ENCODE measurements at places on chromosomes 3 and 15. TPM values are rescaled to one million over a fixed set of nuclear protein-coding genes. Genes with fewer than 3 reads are reported as not detected.

GRCh38 chr3:10055097-10055496 is 28.9 kb downstream of the FANCD2 start:
- DNase-seq: no peak

The CD86 gene
- 0.45 TPM for polyA plus RNA-seq

DNA sequence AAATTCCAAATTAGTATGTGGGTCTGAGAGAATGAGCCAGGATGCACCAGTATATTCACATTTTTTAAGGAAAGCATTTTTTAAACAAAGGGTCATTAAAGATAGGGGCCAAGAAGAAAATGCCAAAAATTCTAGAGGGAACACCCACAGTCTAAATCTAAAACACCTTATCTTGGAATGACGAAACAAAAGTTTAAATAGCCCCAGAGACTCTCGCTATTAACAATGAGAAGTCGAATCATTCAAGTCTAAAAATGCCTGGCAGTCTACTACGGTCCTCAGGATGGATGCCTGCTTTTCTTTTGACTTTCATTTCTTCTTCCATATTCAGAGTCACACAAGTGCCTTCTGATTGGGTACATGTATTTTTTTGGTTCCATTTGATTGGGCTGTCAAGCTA is 66.3 kb downstream of the SSUH2 start:
- DNase-seq: no peak

DNA sequence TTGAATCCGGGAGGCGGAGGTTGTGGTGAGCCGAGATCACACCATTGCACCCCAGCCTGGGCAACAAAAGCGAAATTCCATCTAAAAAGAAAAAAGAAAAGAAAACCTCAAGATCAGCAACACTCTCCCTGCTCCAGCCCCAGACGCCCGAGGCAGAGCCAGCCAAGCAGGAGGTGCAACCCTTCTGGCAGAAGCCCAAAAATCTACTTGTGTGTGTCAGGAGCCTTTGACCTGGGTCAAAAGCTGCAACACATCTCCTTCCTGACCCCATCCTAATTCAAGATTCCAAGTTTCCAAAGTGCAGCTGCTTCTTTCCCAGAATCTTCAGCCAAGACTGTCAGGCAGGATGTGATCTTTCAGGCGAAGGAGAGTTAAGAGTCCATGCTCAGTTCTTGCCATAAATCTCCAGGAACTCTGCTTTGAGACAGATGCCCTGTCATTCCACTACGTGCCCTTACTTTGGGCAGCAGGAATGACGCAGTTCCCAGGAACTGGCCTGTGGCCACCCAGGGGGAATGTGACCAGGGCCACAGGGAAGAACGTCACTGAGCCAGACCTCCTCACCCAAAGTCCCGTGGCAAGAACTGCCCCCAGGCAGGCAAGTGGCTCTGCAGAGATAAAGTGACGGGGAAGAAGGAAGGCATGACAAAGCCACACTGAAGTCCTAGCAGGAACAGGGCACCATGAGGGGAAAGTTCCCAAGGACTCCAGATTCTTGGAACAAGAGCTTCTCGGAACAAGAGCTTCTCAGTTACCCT is 39.4 kb downstream of the SH3BP5 start:
- DNase-seq: no peak

The TARS3 gene
- polyA plus RNA-seq: 15.2 TPM

DNA sequence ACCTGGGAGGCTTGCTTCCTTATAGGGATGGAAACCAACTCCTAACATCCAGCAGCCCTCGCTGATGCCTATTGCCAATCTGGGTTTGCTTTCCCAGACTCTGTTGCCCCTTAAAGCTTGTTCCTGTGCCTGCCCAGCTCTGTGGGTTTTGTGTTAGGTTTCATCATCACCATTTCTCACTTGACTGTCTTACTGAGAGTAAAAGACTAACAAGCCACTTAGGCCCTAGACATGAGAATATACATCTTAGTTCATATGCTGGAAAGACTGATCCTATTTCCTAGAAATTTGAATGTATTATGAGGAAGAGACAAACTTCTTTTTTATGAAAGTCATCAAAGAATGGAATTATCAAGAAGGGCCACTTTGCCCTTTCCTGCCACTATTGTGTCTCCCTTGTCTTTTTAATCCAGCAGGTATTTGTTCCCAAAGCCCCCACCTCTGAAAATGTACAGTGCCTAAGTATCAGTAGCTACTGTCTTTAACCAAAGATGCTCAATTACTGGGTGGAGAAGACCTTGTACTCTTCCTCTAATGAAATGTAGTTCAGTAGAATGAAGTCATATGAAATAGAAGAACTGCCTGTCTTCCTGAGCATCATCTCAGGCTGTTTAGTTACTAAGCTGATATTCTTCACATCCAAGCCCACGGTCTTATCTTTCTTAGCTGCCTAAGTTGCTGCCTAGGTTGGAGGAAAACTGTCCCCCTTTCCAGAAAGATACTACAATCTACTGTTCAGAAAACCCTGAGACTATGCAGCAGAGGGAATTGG is 59.8 kb upstream of the ZPLD1 start:
- peak; percentile 9 for DNase-seq

The ABCC5 gene
- 12.1 TPM for polyA plus RNA-seq

GRCh38 chr3:52068055-52068571 is 11.7 kb upstream of the DUSP7 start:
- no peak for DNase-seq

DNA sequence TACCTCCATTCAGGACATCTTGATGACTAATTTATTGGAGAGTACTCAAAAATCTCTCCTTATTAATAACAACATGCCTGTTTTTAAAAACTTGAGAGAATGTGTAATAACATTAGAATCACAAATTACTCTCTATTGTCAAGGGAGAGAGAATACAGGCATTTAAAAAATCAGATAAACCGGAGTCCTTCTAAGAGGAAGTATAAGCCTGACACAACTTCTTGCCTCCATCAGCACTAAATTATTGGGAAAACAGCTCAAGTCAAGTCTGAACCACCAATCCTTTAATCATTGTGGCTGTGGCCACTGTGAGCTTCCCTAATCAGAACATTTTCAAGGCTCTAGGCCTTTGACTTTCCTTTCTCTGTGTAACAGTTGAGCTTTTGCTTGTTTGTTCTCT is 38.0 kb downstream of the SSR3 start:
- DNase-seq: no peak

- peak; percentile 41 for DNase-seq
Measured at GRCh38 chr3:141402476-141403171, 34.3 kb downstream of the ZBTB38 start.

GRCh38 chr15:74307827-74308811 is 59.3 kb downstream of the CYP11A1 start:
- DNase-seq: no peak

DNA sequence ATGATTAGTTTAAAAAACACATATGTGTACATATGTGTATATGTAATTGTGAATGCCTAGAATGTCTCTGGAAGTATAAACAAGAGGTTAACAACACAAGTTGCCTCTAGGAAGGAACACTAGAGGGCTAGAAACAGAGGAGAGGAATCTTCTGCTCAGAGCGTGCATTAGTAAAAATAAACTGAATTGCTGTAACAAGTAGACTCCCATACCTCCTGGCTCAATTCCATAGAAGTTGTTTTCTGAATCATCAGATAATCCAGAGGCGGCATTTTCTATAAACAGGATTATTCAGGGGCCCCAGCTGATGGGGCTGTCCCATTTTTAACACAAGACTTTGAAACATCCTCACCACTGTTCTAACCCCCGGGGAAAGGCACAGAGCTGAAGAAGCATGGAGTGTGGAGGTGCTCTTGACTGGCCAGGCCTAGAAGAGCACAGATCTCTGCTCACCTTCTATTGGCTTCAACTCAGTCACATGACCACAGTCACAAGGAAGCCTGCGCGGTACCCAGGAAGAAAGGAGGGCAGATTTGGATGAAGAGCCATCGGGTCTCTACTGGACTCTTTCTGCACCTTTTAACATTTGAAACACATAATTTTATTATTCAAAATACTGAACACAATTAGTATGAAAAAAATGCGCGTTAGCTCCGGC is 145.7 kb downstream of the TLE3 start:
- no peak for DNase-seq

- DNase-seq: no peak
Measured at GRCh38 chr3:42277676-42278075, 11.7 kb upstream of the CCK start.

- no peak for DNase-seq
Measured at GRCh38 chr3:62727536-62727935, 147.7 kb downstream of the CADPS start.

- no peak for DNase-seq
Measured at GRCh38 chr3:9064850-9065249, 101.6 kb upstream of the RAD18 start.

- DNase-seq: no peak
Measured at GRCh38 chr15:74208496-74208895, 5.9 kb upstream of the STRA6 start.

- no peak for DNase-seq
Measured at GRCh38 chr15:29936353-29937049, 114.2 kb upstream of the TJP1 start.

The RTP4 gene
- 8.6 TPM for polyA plus RNA-seq

DNA sequence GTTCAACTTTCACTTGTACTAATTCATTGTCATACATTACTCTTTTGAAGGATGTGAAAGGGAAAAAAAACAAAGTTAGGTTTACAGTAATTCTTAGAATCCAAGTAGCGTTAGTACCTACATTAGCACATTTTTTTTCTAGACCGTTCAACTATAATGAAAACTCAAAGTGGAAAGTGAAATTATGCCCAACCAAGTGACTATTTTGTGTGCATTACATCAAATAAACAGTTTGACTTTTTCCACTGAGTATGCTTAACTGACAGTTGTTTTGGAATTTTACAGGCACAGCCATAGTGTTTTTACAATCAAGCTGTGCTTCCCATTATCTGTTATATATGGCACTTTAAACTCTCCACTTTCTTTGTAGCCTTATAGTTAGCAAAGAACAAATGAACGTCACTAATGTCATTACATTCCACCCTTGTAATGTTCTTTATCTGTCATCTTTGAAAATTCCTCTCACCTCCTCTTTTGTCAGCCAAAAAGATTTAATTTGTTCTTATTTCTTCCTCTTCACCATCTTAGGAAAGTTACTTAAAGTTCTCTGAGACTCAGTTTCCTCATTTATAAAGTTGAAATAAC is 142.3 kb upstream of the SOX2 start:
- no peak for DNase-seq

The PHLDB2 gene
- polyA plus RNA-seq: 0.46 TPM

The LRTM1 gene
- polyA plus RNA-seq: not detected

DNA sequence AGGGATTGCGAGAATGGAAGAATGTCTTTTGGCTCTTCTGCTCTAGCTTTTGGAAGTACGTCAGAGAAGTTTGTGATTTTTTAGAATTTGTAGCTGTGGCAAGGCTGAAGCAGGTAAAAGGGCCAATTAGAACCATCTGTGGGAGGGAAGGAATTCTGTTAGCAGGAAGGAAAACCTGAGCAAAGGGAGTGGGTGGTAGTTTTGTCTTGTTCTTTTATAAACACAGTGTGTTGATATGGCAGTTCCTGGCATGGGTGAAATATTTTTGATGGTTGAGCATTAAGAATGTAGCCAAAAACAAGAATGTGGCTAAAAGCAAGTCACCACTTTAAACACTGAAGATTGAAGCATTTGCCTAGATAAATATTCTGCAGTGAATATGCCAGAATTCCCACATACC is 23.8 kb downstream of the DAG1 start:
- no peak for DNase-seq

GRCh38 chr3:46462111-46462510 is 2.6 kb downstream of the LTF start:
- DNase-seq: no peak

The LRRIQ4 gene
- polyA plus RNA-seq: not detected

The CHRM5 gene
- polyA plus RNA-seq: not detected

DNA sequence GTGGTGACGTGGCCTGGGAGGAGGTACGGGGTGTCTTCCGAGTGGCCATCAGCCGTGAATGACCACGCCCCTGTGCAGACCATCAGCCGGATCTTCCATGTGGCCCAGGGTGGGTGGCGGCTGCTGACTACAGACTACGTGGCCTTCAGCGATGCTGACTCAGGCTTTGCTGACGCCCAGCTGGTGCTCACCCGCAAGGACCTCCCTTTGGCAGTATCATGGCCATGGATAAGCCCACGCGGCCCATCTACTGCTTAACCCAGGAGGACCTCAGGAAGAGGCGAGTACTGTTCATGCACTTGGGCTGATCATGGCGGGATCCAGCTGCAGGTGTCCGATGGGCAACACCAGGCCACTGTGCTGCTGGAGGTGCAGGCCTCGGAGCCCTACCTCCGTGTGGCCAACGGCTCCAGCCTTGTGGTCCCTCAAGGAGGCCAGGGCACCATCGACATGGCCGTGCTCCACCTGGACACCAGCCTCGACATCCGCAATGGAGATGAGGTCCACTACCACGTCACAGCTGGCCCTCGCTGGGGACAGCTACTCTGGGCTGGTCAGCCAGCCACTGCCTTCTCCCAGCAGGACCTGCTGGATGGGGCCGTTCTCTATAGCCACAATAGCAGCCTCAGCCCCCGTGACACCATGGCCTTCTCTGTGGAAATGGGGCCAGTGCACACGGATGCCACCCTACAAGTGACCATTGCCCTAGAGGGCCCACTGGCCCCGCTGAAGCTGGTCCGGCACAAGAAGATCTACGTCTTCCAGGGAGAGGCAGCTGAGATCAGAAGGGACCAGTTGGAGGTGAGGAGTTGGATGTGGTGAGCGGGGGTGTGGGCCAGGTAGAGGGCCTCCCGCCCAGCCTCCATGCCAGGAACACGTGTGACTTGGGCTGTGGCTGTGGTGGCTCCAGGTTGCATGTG is 178.4 kb downstream of the TBC1D2B start:
- peak; percentile 45 for DNase-seq

The RHOV gene
- polyA plus RNA-seq: not detected

DNA sequence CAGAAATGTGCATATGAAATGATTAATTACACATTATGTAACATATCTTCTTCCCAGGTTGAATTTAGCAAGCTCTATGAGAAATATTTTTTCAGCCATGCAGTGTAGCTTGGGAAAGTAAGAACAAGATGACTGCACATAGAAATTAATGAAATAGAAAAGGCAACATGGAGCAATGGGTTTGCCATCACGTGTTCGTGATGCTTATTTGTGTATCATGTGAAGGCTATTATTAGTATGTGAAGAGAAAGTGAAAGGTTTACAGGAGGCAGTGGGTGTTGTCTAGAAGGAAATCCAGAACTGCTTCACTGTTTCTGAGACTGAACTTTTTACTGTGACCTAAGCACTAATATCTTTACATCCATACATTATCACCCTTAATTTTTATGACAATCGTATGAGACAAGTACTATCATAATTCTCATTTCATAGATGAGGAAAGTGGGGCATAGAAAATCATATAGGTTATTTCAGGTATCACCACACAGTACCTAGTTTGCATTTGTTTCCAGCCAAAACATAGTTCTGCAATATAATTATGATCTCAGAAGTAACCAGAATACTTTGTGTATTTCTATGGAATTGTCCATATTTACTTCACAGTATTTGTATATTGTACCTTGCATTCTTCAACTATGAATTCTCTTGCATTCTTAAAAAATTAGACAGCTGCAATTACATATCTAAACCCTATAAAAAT is 14.9 kb downstream of the SERPINI1 start:
- DNase-seq: no peak

DNA sequence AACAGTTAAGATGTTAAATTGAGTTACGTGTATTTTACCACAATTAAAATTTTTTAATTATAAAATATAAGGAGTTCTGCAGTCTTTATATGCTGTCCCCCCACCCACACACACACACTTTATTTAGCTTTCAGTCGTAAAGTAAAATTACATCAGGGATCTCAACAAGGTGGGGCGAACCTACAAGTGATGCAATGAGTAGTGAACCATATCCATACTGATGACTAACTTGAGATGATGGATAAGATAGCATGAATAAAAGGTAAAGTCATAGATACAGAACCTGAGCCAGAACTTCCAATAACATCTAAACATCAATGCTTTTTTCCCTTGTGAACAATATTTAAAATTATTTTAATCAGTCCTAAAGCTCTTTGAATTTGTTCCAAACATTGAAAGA is 77.2 kb downstream of the VPS13C start:
- no peak for DNase-seq

All from naive thymus-derived CD8-positive, alpha-beta T cell (primary cell).